ENCODE measurements at places on chromosomes 2 and 18.

DNA sequence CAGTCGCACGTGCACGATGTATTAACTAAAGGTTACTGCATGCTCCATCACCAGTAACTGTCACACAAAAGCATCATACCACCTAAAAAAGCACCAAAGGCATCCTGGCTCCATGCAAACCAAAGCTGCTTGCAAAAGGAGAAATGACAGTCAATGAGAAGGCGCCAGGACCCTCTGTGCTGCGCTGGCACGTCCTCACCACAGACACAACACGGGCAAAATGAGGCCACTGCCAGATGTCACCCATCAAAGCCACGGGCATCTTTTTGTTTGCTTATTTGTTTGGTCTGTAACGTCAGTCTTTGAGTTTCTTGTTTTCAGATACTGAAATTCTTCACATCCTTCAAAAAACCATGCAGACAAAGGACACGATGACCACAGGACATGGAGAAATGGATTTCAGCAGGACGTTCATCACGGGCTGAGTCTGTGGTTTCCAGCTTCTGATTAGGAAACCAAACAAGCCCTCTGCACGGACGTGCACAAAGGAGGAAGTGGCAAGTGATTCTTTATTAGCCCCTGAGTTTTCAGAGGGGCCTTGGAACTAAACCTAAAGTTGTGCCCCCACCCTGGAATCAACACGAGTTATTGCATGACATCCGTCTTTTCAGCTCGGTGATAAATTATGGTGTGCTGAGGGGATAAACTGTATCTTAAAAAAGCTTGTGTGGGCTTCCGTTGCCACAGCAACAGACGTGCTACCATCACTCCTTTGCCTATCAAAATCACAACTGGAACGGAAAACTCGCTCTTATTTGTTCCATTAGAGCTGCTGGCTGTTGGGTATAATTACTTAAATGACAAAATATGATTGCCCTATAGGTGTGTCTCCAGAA is 181.8 kb downstream of the EIPR1 start:
- DNase-seq = no peak

GRCh38 chr2:170745305-170745704 is 24.9 kb upstream of the ERICH2 start:
- DNase-seq = no peak

DNA sequence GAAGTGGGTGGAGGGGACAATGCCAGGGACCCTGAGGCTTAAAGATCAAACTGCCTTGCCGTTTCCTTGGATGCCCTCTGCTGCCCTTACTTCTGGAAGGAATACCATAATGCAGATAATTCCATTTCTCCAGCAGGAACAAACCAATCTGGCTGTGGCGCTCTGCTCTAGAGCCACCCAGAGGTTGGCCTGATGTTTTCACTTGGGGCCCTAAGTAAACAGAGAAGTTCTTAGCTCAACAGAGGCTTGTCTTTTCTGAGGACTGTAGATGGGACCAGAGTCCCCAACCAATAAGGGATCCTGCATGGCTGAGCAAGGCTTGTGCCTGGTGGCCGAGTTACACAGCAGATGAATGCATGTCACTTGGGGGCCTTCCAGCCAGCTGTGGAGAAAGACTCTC is 230.2 kb downstream of the ZBTB7C start:
- DNase-seq = no peak

DNA sequence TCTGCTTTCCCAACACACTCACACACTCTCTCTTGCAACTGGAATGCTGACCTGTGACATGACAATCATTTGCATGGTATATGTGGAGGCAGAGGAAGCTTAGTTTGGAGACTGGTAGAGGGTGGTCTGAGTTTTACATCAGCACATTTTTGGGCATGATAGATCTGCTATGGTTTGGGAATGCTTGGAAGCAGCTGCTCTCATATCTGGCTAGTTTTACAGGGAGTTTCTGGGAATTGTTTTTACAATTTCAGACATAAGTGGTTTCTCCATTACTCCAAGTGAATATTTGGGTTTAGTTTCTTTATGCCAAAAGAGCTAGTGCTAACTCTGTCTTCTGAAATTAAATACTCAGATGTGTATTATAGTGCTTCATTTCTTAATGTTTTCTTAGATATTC is 977.6 kb downstream of the SUCLG1 start:
- no peak for DNase-seq

DNA sequence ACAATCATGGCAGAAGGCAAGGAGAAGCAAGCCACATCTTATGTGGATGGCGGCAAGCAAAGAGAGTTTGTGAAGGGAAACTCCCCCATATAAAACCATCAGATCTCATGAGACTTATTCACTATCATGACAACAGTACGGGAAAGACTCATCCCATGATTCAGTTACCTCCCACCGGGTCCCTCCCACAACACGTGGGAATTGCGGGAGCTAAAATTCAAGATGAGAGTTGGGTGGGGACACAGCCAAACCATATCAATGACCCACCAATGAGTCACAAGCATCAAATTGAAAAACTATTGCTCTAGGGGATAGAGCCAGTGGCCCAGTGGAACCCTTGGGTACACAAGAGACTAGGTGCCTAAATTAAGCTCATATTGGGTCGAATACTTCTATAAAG is 157.4 kb downstream of the FBXO15 start:
- DNase-seq = no peak

GRCh38 chr2:11564816-11565567 is 31.1 kb downstream of the GREB1 start:
- no peak for DNase-seq

- no peak for DNase-seq
These were observed 23.3 kb upstream of the SIX3 start for GRCh38 chr2:44918095-44918775.

DNA sequence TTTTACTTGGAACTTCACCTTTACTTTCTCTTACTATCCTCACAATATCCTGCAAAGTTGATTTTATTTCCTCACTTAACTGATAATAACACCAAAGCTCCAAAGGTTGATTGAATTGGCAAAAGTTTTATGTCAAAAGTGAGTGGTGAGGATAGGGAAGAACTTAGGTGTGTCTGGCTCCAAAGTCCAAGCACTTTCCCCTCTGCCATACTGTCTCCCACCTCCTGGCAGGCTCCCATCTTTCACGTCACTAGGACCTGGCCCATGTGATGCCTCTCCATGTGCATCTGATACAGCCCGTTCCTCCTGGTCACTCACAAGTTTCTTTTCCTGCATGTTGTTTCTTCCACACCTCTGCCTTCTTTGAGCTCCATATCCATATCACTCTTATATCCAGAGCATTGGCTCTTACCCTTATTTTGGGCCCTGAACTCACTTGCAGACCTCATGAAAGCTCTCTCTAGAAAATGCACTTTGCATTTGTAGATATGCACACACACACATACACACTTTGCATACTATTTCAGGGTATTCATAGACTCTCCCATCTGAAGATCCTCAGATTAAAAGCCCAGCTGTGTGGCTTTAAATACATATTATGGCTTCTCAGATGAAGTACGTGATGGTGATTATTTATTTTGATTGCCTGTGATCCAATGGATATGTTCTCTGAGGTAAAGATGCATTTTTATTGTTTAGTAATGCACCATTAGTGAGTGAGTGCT is 12.3 kb downstream of the MEP1B start:
- DNase-seq = no peak

DNA sequence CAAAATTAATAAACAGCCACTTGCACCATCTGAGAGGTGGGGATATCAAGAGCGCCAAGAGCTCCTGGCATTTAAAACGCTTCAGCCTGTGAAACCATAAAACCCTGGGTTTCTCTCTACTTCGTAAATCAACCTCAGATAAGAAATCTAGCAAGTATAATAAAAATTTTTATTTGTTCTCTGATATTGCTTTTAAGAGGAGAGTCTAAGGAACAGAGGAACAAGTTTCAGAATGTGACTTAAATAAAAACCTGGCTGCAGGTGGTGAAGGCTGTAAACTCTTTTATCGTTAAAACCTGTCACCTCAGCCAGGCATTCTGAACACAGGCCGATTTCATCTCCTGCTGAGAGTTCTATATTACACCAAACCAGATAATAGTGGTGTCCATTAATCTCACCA is 9.9 kb downstream of the DYTN start:
- DNase-seq = no peak

- DNase-seq = no peak
These were observed 481.0 kb upstream of the CDH2 start for GRCh38 chr18:28657961-28658360.

- no peak for DNase-seq
These were observed 12.9 kb downstream of the IER3IP1 start for GRCh38 chr18:47163241-47163640.

DNA sequence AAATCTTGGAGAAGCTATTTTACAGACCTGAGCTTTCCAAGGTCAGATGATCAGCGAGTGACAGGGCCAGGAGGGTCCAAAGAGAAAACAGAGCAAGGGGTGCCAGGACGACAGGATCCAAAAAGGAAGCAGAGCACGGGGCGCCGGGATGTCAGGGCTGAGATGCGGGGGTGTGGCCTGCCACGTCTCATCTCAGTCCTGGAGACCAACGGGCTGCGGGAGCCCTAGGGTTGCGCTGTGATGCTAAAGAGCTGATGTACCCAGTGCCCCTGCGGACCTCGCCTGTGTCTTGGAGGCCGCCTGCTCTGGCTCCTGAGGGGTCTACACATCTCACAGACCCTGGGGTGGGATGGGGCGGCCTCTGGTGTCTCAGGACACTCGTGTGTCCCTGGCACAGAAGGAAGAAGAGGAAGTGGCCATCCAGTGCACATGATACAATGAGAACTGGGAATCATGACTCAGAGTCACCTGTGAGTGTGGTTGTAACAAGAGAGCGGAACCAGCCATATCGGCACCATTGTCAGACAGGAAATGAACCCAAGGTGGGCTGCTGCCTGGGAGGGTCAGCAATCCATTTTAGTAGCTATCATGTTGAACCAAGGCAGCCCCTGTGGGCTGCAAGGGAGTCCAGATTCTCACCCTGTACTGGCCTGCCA is 97.8 kb downstream of the MYT1L start:
- DNase-seq = no peak

- peak; percentile 68 for DNase-seq
These were observed 866 bp downstream of the CRIM1 start for GRCh38 chr2:36356298-36356989.

DNA sequence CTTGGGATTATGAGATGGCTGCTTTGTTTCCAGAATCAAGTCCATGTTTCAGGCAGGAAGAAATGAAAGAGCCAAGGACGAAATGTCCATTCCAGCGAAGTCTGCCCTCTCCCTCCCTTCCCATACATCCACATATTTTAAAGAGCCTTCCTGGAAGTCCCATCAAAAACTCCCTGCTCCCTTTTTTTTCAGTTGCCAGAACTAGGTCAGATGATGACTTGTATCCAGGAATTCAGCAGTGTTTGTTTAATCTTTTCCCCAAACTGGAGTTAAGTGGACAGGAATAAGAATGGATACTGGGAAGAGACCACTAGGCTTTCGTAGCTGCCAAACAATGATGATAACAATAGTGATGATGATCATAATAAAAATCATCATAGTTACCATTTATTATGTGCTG is 198.7 kb downstream of the MEIS1 start:
- no peak for DNase-seq

- DNase-seq = no peak
These were observed 311.3 kb downstream of the MYCN start for GRCh38 chr2:16251511-16252225.

DNA sequence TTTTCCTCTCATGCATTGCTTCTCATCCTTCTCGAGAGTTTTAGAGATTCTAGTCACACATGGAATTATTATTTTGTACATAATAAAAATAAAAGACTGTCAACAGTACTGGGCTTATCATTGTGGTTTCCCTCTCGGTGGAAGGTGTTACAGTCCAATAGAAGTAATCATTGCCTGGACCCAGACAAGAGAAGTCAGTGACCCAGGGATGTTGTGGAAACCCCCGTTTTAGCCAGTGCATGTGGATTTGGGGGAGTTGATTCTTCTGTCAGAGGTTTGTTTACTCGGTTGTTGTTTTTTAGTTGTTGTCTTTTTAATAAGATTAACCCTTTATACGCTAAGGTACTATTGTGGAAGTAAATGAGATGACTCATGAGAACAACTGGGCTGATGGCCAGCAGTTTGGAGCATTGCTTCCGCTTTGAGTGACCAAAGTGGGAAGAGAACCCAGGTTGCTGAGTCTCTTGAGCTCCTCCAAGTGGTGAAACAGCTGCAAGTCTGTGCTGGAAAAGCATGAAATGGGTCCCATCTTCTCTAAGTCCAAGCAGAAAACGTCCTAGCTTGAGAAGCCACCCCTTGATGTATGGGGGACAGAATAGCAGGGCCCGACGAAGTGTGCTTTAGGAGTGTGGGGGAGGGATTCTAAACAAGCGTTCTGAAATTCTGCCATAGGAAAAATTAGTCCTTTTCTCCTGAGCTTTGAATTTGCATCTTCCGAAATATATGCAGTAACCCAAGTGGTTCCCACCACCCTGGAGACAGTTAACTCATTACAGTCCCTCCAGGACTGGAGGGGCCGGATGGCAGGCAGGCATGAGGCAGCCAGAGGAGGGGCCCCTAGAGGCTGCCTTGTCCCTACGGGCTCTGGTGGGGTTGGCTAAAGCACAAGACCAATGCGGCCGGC is 61.8 kb upstream of the GPR45 start:
- peak; percentile 66 for DNase-seq

DNA sequence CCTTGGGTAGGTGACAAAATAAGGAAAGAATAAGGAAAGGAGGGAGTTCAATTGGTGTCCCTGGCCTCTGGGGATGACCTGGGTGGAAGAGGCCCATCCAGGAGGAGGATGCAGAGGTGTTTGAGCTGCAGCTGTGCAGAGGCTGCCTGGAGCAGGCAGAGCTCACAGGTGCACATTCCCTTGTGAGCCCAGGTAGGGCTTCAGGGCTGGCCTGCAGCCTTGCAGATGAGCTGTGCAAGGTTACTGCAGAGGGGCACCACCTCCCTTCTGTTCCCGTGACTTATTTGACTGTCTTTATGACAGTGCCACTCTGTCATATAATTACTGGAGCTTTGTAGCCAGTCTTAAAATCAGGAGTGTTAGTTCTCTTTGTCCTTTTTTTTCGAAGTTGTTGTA is 263.2 kb upstream of the HS6ST1 start:
- no peak for DNase-seq

DNA sequence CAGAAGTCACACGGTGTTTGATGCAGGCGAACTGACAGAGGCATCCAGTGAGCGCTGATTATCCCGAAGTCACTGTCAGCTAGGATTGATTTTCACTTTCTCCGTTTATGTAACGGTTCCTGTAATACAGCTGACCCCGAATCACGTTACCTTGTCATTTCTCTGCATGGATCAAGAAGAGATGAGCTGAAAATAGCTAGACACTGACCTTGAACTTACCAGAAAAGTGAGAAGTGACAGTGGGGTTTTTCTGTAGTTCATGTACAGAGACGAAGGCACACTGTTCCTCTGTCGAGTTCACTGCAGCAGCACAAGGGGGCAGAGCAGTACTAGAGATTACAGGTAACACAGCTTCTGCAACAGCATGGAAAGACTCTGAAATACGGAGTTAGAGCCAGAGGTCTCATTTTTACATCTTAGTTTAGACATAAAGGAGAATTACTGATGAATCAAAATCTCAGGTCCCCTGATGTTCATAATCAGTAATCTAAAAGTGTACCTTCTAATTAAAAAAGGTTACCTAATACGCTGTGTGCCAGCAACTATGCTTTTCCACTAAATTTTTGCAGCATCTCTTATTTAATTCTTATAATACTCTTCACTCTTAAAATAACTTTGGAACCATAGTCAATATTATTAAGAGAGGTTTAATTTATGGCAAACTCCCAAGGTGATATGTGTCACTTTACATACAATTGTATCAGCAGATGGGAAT is 33.1 kb downstream of the ARHGAP15 start:
- DNase-seq = peak; percentile 27

Measured in head of caudate nucleus (tissue), 42 donors.